CD4-positive, alpha-beta T cell treated with Interleukin-1 beta for 1 hour (primary cell): ENCODE measurements at places on chromosomes 16 and 17.

DNA sequence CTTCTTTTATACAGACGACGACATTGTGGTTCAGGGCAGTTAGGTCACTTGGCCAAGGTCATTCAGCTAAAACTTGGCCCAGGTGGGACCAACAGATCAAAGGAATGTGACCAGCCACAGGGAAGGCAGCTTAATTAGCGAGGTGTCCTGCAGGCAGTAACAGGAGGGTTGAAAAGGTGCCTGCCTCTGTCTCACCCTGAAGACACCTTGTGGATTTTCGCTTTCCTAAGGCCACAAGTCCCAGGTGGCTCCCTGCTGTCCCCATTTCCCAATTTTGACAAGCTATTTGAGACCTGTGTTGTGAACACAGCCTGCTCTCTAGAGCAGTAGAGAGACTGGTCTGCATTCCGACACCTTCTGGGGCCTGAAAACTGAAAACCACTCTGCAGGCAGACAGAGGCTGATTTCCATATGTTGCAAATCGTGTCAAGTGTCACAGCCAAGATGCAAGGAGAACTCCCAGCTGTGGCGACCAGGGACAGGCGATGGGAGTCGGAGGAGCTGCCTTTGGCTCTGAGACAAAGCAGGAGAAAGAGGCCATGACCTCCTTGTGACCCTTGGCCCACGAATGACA, 593.1 kb upstream of the CDH5 start:
- DNase-seq, result no peak

DNA sequence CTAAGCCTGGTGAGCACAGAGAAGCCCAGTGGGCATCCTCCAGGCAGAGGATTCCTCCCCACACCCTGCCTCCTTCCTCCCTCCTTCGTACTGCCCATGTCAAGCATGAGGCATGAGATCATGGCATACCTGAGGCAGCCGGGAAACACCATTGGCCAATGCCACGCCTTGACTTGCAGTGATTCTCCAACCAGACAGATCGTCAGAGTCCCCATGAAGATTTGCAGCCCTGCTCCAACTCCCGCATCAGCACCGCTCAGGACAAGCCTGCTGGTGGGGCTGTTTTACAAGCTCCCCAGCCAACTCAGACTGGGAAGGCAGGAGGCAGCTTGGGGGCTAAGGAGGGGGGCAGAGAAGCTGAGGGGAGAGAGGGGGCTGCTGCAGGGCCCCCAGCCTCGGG, 2.9 kb upstream of the KRT16 start:
- no peak for DNase-seq

DNA sequence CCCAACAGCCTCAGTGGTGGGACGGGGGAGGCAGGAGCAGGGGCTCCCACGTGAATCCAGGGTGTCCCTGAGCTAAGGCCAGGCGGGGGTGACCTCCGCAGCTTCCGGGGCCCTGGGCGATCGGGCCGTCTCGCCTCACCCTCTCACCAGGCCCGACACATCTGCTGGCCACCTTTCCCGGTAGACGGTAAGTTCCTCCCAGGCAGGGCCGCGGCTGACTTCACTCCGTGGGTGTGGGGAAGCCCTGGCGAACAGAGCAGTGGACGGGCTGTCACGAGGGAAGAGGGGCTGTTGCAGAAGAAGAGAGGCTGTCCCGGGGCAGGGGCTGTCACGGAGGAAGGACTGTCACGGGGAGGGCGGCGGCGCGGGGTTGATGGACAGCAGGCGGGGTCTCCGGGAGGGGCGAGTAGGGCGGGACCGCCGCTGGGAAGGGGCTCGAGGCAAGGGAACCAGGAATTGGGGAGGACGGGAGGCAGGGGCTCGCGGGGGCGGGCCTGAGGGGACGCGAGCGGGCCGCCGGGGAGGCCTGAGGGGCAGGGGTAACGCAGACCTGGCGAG, 498 bp downstream of the PKMYT1 start:
- DNase-seq, result no peak

GRCh38 chr16:28282045-28282444, 10.3 kb upstream of the SBK1 start:
- no peak for DNase-seq

DNA sequence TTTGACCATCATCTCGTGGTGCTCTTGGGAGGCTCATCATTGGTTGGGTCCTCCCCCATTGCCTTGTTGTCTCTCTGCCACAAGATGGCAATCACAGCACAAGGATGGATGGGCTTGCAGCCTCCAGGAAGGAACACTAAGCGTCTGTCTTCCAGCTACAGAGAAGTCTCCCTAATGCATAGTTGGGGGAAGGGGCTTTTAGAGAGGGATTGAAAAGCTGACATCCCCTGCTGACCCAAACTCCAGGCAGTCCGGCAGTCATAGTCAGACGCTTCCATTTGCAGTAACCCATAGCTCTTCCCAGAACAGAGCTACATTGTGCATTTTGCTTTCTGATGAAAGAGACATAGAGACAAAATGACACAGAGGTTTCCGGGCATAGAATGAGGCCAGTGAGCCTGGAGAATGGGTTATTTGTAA, 111.4 kb downstream of the UTP18 start:
- DNase-seq, result peak; percentile 49

- no peak for DNase-seq
These were observed 120.1 kb downstream of the SLC39A11 start for GRCh38 chr17:72972263-72972951.

GRCh38 chr16:17557480-17557879, 86.7 kb upstream of the XYLT1 start:
- no peak for DNase-seq

DNA sequence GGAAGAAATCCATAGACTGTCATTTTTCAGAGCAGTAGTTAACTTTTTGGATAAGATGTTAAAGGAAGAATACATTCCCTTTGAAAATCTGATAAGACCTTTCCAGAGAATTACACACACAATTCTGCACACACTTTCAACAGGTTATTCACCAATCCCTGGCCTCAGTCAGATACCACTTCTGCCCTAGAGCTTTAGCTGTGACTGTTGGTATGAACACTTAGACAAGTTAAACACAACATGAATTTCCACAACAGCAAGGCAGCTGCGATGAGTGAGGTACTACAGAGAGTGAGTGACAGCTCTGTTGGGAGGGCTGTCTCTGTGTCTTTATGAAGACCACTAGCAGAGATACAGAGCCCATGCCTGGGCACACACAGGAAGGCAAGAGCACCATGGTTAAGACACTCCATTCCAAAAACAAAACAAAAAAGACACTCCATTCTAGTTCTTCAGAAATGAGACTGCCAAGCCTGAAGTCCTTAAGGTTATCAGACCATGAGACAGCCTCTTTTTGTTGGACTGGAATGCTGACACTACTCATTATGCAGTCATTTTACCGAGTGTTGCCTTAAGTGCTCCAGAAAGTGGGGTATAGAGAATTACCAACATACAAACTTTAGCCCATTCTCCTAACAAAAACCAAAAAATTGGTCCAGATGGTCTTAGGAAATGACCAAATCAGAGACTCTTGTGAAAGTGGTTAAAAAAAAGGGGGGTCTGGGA, 42.4 kb downstream of the TOM1L2 start:
- no peak for DNase-seq

- no peak for DNase-seq
These were observed 17.7 kb downstream of the ATP6V0A1 start for GRCh38 chr17:42476411-42476810.

GRCh38 chr17:82836823-82837357, 2.9 kb downstream of the ZNF750 start:
- DNase-seq, result no peak

GRCh38 chr17:40514013-40514875, 12.8 kb upstream of the TNS4 start:
- DNase-seq, result no peak

DNA sequence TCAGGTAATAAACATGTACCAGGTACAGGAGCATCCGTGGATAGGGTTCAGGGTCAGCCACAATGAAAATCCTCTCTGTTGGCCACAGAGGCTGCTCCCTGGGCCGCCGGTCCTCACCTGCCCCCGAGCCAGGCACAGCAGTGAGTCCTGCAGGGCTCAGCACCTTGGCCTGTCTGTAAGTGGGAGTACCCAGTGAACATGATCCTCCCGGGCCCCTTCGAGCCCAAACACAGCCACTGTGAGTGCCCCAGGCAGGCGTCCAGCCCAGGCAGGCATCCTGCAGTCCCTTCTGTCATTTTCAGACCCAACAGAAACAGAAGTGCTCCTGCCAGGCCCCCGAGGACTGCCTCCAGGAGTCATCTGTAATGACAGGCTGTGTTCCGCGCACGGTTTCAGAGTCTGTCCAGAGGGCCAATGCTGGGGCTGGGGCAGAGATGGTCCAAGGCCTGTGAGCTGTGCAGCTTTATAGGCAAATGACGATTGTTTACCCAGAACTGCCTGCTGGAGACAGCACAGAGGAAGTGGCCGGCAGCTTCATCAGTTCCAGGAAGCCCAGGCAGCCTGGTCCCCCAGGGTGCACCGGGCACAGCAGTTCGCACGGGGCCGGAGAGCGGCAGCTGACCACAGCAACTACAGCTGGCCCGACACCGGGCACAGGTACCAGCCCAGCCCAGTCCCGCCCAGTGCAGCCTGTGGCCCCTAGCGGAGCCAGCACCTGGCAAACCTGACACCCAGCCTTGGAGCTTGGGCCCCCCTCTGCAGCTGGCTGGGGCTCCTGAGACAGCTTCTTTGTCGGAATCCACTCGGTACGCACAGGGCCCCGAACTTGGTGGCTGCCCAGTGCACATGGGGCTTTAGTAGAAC, 13.2 kb downstream of the SLC7A5 start:
- DNase-seq, result peak; percentile 46

GRCh38 chr16:69318177-69318910, 7.2 kb downstream of the VPS4A start:
- DNase-seq, result no peak

DNA sequence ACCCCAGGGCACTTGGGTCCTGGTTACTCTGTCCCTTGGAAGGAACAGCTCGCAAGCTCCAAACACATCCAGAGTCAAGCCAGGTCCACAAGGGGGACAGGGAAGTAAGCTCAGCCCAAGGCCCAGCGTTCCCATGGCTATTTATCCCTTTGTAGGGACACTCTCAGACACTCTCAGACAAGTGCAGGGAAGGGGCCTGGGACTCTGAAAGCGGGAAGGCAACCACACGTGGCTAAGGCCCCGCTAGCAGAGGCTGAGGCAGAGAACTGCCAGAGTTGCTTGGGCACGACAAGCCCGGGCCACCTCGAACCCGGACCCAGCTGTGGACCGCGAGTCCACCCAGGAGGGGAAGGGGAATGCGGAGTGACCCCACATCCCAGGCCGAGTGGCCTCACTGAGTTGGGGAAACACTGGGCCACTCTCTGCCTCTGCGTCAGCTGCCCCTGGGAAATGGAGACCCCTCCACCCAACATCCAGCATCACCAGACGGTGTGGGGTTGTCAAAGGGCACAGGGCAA, 10.2 kb downstream of the NPTX1 start:
- DNase-seq, result no peak

GRCh38 chr17:18263885-18264682, 3.6 kb downstream of the MIEF2 start:
- no peak for DNase-seq

DNA sequence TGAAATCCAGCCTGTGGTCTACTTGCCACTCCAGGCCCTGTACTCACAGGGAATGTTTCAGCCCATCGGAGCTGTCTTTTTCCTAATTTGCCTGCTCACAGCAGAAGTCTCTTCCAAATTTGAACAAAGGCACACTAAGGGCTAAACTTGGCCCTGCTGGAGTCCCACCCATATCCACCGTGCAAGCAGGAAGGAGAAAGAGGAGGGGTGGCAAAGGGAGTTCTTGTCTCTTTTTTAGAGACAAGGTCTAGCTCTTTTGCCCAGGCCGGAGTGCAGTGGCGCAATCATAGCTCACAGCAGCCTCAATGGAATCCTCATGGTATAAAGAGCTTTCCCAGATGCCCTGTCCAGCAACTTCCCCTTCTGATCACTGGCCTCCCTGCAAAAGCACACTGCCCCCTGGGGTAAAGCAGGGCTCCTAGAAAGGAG, 2.7 kb upstream of the PRM1 start:
- DNase-seq, result no peak

DNA sequence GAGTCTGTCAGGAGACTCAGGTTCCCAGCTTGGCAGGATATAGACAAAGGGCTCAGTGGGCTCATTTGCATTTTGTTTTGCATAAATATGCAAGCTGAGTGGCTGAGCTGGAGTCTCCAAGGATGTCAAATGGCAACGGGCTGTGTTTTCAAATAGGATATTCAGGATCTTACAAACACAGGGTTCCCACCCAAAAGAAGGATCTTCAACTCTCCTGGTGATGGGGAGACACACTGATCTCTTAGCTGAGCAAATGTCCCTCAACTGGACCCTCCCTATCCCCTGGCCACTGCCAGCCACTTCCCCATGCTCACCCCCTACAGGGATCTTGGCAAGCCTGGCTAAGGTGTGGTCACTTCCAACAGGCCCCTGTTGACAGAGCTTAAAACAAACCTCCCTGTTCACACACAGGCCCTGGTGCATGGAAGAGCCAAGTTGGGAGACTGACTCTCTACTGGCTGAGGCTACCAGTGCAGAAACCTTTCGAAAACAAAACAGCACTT, 61.6 kb downstream of the SOX9 start:
- DNase-seq, result no peak

DNA sequence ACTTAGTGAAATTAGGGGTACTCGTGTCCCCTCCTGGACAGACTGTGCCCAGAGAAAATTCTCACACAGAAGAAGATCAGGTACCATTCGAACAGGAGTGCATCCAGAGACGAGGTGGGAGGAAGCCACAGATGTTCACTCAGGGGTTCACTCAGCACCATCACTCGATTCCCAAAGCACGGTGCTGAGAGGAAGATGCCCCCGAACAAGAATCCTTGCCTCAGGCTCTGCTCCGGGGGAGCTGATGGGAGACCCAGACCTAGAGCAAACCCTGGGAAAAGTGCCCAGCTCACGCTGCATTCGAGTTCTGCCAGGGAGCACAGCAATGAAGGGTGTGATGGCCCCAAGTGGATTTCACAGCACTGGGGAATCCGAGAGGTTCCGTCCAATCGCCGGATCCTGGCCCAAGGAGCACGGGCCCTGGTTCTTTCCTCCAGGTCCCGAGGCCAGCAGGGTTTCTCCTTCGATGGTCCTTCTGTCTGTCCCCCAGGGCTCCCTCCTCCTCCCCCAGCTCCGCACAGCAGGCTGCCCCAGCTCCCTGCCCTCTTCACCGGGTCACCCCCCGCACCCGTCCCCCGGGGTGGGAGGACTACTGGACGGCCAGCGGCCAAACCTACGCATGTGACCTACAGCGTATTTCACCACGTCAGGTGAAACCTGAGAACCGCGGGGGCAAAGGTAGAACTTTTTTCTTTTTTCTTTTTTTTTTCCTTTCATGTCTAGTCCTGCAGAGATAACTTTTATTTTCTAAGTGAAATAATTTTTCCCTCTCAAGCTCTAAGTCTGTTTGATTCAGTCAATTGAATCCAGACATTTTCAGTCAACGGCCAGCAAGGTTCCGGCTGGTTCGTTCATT, 10.2 kb upstream of the UBE2I start:
- DNase-seq, result no peak
